ENCODE measurements at places on chromosomes 4 and X. TPM values are rescaled to one million over a fixed set of nuclear protein-coding genes. Genes with fewer than 3 reads are reported as not detected.

Gene YIPF7
- not detected for total RNA-seq

Gene KLKB1
- total RNA-seq: not detected

Gene TMPRSS11E
- total RNA-seq: not detected

Gene CNKSR2
- total RNA-seq: under 0.01 TPM

Gene SYAP1
- 30.2 TPM for total RNA-seq

Gene GSTCD
- total RNA-seq: 21.4 TPM

Gene GCNA
- total RNA-seq: 2.3 TPM

Gene FAM50A
- 82.1 TPM for total RNA-seq

Gene COX7B
- 450 TPM for total RNA-seq

Gene FHL1
- 96.7 TPM for total RNA-seq

Gene CXCL10
- total RNA-seq: 0.33 TPM

Gene SPANXB1
- not detected for total RNA-seq

Gene FAM236A
- not detected for total RNA-seq

Measured in pulmonary artery endothelial cell (primary cell).